ENCODE measurements at places on chromosomes 5 and 9.

GRCh38 chr9:76296561-76297310 lies 97.5 kb downstream of the RFK start:
- DNase-seq = no peak

DNA sequence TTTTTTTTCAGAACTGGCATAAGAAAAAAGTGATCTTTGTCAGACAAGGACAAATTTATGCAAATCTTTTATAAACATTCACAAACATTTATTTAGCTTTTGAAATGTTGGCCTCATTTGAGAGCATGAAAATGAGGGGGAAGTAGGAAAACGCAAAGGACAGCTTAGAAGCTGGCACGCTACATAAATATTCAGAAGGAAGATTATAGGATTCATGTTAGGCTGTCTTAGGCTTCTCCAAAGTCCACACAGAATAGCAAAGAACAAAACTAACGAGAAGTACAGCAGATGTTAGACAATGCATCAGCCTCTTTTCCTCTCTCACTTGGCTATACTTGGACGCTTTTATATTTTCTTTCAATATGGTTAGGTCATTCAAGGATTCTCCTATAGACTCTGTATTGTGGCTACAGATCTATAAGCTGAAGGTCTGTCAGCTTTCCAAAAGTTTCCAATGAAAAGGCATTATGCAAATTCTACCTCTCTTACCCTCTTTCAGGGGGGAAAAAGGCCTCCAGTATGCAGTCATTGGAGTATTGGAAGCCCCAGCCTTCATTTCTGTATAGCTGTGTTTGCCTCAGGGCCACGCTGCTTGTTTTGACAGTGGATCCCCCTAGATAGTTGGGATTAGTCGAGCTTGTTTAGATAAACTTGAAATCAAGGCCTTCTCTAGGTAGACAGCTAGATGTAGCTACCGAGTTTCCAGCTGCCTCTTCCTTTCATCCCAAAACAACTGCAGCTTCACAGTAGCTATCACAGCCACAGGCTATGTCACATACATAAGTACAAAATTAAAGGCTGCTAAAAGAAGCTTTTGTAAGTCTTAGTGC lies 153.0 kb downstream of the DENND1A start:
- no peak for DNase-seq

GRCh38 chr9:7844242-7844641 lies 44.7 kb upstream of the DMAC1 start:
- DNase-seq = peak; percentile 49

DNA sequence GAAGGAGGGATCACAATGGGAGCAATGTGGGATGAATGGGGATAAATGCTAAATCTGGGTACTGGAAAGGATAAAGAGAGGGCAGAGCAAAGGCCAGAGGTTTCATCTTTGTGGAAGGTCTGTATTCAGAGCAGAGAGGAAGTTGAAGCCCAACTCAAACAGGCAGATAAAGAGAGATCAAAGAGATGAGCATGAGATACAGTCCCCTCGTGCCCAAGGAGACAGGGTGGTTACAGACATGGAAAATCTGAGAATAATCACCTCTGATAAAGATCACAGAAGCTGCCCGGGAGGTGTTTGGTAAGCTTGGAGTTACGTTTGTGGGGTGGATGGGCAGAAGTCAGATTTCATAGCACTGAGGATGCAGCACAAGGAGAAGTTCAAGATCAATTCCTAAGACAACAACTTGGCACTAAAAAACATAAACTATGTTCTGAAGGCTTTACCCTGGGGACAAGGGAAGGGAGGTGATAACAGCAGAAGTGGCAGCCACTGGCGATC lies 459 bp upstream of the ERAP2 start:
- DNase-seq = no peak

DNA sequence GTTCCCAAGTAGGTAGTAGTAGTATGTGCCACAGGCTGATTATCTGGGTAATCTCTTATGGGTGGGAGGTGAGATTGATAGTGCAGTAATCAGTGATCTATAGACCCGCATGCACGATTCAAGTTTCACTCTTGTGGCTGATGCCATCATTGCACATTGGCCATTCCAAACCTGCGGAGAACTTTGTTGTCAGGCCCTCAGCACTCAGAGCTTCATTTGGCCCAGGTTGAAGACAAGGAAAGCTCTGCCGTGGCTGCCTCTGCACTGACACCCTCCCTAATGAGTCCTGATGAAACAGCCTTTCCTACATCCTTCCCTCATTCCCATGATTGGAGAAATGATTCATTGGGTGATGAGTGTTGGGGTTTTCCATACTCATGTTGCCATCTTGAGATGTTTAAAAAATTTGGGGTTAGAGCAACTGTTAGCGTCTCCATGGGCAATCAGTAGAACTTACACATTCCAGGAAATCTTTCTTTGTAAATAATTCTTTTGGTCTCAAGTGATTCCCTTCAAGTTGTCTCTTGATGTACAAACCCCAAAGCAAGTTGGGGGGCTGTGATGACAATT lies 22.9 kb downstream of the PROP1 start:
- no peak for DNase-seq

GRCh38 chr5:24183981-24184380 lies 460.8 kb downstream of the CDH10 start:
- no peak for DNase-seq

DNA sequence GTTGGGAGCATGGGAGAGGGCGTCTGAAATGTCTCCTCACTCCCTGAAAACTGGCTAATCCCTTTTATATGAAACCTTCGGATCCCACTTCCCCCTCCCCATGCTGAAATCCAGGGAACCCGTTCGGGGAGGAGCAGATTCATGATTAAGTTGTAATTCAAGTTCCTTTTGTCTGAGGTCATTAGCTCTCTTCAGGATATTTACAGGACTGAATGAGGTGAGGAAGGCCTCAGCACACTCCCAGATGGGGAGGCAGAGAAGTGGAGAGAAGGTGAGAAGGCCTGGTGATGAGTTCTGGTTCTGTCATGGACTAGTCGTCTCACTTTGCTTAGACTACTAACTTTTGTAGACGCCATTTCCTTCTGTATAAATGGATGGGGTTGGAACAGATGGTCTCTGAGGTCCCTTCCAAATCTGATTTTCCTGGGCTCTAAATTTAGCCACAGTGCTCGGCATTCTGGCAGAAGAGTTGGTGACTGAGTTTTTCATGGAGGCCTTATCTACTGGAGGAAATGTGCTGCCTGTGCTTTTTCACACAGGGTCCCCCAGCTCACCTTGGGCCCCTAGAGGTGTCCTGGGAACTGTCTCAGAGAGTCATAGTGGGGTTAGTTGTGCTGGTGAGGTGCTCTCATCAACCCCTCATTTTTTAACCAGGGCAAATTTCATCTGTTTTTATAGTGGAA lies 62.3 kb downstream of the PRDM6 start:
- no peak for DNase-seq

GRCh38 chr9:21357479-21358460 lies 7.1 kb upstream of the IFNA6 start:
- no peak for DNase-seq

DNA sequence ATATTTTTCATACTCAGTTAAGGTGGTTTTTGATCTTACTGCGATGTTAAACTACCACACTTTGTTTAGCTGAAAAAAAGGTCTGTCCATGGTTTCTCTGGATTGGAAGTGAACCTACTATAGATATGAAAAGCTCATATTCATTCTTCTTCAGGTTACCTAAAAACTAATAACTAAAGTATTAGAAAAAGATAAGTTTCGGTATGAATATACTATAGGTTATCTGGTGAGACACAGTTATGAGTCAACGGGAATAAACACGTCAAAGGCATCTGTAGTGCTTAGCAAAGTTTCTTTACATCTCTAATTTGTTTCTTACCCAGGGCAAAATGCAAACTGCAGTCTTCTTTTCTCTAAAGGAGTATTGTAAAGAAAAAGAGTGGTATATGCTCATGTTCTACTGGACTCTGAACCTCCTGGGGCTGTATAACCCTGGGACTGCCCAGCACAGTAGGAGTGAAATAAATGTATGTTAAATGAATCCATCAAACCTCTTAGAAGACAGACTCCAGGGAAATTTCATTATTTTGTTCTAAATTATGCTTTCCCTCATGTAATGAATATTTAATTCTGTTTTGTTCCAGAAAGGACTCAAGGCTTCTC lies 521.9 kb downstream of the PDE4D start:
- DNase-seq = no peak

DNA sequence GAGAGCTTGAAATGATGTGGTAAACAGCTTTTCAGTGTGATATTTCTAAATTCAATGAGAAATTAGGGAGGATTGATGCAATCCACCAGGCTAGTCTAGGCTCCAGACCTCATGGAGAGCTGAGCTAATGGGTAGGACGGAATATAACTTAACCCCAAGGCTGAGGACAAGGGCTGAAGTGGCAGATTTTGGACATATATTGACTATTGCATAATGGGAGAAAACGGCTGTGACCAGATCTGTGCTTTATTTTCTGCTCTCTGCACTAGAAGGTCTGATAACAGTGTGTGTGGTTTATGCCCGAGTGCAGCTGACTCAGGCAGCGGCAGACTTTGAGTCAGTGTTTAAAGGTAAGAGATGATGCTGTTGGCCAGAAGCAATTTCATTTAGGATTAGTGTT lies 70.6 kb downstream of the ACTBL2 start:
- peak; percentile 49 for DNase-seq

GRCh38 chr9:134403682-134404301 lies 77.5 kb downstream of the RXRA start:
- DNase-seq = no peak

- no peak for DNase-seq
Measured at GRCh38 chr5:137250421-137250820, 248.7 kb downstream of the SPOCK1 start.

GRCh38 chr5:149883550-149883949 lies 61.0 kb downstream of the PDE6A start:
- no peak for DNase-seq

DNA sequence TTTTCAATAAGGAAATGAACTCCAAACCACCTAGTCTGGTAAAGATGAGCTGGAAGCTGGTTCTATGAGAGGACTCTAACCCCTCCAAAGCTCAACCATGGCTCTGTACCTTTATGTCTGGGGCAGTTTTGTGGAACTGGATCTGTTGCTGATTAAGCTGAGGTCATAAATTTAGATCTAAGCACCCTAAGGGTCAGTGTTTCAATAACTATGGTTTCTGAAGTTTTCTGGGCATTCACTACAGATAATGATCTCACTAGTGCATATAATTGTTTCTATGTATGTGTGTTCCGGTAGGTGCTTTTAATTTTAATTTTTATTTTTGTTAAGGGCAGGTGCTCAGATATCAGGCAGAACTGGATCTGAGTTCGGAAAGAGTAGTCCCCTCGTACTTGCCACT lies 258.7 kb upstream of the PANK3 start:
- no peak for DNase-seq

GRCh38 chr9:31210978-31211570 lies 1173.4 kb upstream of the ACO1 start:
- DNase-seq = no peak

DNA sequence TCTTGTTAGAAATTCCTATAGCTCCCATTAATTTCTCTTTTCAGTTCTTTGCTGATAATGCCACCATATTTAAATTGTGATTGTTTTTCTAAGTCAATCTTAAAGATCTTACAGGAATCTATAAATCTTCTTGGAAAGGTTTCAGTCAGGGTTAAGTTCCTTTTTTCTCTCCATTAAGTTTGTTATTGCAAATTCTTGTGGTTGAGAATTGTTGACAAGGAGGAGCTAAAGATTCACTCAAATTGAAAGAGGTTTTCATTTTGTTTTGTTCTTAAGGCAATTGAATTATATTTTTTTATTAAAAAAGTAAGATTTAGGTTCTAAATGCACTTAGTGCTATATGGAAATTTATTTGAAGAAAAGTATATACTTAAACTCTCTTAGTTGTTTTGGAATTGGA lies 213.4 kb downstream of the PRR16 start:
- no peak for DNase-seq

GRCh38 chr9:117882171-117882570 lies 178.0 kb downstream of the TLR4 start:
- no peak for DNase-seq

DNA sequence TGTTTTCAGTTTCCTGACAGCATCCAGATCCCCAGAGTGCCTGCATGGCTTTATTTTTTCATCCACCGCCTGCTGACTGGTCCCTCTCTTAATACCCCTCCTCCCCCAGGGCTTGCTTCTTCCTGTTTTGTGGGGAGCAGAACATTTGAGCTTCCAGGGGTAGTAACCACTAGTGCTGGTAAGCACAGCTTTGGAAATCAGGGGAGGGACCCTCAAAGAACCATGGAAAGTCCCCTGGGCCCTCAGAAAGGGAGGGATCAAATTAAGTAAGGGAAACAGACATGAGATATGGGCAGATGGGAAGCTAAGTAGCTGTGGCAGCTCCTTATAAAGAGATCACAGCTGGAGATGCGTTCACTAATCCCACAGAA lies 26.8 kb downstream of the GRIA1 start:
- no peak for DNase-seq

- DNase-seq = no peak
Measured at GRCh38 chr9:32004431-32005076, 379.9 kb upstream of the ACO1 start.

GRCh38 chr5:31531543-31531887 lies 378 bp downstream of the DROSHA start:
- no peak for DNase-seq

GRCh38 chr9:133672503-133673257 lies 36.5 kb downstream of the DBH start:
- no peak for DNase-seq

DNA sequence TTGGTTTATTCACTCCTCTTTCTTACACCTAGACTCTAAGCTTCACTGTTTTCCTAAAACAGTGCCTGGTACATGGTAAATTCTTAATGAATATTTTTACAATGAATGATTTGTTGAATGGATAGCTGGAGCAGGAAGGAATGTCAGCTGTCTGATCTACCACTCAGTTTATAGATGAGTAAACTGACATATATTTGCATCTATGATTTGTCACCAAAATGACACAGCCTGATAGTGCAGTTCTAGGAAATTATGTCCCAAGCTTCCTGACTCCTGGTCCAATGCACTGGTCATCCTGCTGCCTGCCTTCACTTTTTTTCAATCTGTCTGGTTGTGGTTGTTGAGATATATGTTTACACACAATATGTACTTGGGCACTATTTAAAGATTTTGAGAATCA lies 651.7 kb upstream of the WWC1 start:
- DNase-seq = no peak

- peak; percentile 38 for DNase-seq
Measured at GRCh38 chr5:142151436-142152383, 43.1 kb downstream of the NDFIP1 start.

- DNase-seq = no peak
Measured at GRCh38 chr5:107058235-107058634, 612.5 kb downstream of the EFNA5 start.
